NCI-H82 (cell line): ENCODE measurements at places on chromosomes 4 and X.
A peak's percentile ranks its signal among the peaks of the same experiment; 100 is the strongest.

DNA sequence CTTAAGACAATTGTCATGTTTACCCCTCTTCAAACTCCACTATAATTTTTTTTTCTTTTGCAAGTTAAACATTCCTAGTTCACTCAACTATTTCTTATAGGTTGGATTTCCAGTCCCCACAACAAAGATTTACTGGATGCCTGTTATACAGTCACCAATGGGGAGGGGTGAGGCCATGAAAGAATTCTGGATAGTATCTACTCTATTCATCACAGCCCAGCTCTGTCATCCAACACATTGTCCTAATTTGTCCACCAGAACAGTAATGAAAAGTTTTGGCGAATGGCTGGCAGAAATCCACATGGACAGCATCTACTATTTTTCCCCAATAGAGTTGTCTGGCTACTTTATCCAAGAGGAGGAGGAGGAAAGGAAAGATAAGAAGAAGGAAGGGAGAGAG, 192.7 kb upstream of the S100G start:
- no peak for DNase-seq

DNA sequence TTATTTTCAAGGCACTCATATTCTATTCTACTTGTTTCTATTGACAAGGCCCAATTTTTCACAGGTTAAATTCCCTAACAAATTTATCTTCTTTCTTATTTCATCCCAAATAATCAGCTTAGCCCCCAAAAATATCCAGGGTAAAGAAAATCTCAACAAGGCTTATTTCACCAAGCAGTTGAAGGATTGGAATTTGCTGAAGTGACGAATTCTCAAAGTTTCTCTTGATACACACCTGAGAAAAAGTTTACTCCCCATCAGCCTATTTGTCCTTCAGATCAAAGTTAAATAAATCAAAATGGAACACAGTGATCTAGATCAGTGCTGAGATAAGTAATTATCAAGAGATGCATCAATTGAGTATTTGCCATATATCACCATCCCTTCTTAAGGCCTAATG, 106.9 kb downstream of the ATRX start:
- no peak for DNase-seq

DNA sequence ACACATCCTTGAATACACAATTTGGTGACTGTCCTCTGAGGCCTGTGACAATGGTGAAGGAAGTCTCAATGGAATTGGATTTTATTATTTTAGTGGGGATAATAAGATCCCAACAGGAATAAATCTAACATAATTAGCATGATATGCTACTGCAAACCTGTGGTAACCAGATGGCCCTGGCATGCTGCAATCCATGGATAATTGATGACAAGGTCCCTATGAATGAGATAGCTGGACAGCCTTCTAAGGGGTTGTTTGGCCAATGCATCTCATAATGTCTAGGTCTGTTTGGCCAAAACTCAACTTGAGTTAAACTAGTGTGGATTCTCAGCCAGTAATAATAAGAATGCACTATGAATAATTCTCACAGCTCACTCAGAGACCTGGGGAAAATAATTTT, 145.3 kb upstream of the GALNTL6 start:
- peak; percentile 45 for DNase-seq

- no peak for DNase-seq
Measured at GRCh38 chrX:6694221-6694620, 159.3 kb upstream of the VCX3A start.

GRCh38 chr4:1305261-1305711, 15.6 kb downstream of the MAEA start:
- DNase-seq: no peak

GRCh38 chrX:28693101-28693500, 105.9 kb downstream of the IL1RAPL1 start:
- DNase-seq: no peak

DNA sequence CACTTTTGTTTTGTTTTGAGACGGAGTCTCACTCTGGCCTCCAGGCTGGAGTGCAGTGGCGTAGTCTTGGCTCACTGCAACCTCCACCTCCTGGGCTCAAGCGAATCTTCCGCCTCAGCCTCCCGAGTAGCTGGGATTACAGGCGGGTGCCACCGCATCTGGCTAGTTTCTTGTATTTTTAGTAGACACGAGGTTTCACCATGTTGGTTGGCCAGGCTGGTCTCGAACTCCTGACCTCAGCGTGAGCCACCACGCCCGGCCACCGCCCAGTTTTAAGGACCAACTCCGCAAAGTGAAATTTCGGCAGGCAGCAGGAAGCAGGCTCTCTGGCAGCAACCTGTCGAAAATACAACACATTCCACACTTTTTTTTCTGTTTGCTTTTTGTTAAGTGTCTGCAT, 13.4 kb downstream of the DHRSX start:
- DNase-seq: no peak

GRCh38 chr4:78578674-78579425, 27.3 kb downstream of the ANXA3 start:
- no peak for DNase-seq

- DNase-seq: no peak
Measured at GRCh38 chr4:7863911-7864681, 75.6 kb downstream of the AFAP1 start.

DNA sequence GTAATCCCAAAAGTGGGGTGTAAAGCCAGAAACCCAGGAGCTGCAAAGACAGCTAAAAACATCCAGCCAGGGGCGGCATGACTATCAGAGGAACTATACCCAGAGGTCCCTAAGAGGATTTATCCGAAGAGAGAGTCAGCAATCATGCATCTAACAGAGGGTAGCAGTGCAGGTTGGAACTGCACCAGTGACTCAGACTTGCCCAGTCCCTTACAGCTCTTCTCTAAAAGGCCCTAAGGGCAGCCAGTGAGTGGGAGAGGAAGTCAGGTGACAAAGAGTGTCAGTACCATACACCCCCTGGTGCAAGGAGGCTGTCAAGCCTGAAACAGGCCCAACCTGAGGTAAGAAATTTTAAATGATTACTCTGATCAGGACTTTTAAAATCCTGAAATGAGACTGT, 88.1 kb downstream of the CAMK2D start:
- DNase-seq: peak; percentile 28

GRCh38 chr4:4608214-4608537, 66.3 kb upstream of the STX18 start:
- no peak for DNase-seq
